ENCODE measurements at places on chromosomes 11 and 22.

- DNase-seq = no peak
Measured at GRCh38 chr22:35476341-35476740, 64.3 kb upstream of the RASD2 start.

DNA sequence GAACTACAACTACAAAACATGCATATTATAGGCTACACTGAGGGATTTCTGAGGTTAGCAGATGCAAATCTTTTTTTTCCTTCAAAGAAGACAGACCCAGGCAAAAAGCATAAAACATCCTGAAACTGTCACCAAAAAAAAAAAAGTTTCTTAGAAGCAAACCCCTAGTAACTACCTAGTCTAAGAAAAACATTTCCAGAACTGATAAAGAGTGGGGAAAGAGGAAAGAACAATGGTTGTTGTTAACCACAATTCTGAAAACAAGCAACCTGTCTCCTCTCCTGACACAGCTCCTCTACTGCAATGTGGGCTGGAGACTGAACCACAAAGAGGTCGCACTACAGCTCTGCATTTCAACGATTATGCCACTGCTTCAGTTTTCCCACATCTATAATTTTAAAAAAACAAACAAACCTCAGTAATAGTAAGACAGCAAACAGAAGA is 15.0 kb downstream of the DENND5A start:
- no peak for DNase-seq

DNA sequence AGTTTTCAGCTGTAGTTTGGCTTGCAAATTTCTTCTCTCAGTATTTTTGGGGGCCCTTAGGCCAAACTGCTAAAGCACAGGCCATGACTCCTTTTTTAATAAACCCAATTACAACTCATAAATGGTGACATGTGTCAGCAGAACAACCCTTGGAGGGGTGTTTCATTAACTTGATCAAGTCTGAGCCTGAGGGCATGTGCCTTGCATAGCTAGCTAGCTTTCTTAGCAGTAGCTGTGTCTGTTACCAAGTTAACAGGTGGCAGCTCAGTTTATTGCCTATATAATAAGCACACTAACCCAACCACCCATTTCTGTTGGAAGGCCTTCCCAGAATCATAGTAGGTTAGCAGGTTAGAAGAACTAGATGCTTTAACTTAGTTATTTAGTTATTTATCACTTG is 950.3 kb upstream of the CCDC90B start:
- no peak for DNase-seq

GRCh38 chr22:26970809-26971394 is 313.5 kb downstream of the MIAT start:
- DNase-seq = no peak

GRCh38 chr11:71996946-71997345 is 1.8 kb upstream of the IL18BP start:
- no peak for DNase-seq

GRCh38 chr22:25368271-25368670 is 148.8 kb downstream of the CRYBB2 start:
- DNase-seq = no peak

GRCh38 chr11:64007160-64007628 is 21.0 kb downstream of the OTUB1 start:
- DNase-seq = no peak

- no peak for DNase-seq
Measured at GRCh38 chr11:27717801-27718229, 17.6 kb upstream of the BDNF start.

DNA sequence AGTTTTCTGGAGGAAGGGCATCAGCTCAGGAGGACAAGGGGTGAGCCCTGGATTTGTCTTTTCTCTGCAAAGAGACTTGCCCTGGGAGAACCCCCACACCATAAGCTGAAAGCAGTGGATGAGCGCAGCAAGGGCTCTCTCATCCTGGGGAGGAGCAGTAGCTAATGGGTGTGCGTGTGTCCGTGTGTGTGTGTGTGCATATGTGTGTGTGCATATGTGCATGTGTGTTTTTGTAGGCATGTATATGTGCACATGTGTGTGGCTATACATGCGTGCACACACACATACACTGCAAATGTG is 45.3 kb downstream of the SMIM38 start:
- DNase-seq = no peak

DNA sequence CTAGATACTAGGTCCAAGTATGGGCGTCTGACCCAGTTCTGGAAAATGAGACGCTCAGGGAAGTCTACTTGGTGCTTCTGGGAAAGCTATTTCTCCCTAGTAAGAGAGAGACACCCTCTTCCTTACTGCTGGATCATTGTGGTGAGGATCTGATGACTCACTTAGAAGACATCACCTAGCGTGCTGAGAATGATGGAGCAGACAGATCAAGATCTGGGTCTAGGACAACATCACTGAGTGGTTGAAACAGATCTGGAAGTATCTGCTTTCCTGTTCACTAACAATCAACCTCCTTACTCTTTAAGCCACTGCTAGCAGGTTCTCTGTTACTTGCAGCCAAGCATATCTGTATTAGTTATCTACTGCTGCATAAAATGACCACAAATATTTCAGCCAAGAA is 38.3 kb upstream of the HMGXB4 start:
- no peak for DNase-seq

GRCh38 chr11:46295312-46296058 is 18.0 kb downstream of the CREB3L1 start:
- peak; percentile 64 for DNase-seq

- DNase-seq = no peak
Measured at GRCh38 chr11:105867742-105868141, 154.3 kb downstream of the MSANTD4 start.

GRCh38 chr11:96101146-96101545 is 177.2 kb upstream of the MTMR2 start:
- DNase-seq = no peak

DNA sequence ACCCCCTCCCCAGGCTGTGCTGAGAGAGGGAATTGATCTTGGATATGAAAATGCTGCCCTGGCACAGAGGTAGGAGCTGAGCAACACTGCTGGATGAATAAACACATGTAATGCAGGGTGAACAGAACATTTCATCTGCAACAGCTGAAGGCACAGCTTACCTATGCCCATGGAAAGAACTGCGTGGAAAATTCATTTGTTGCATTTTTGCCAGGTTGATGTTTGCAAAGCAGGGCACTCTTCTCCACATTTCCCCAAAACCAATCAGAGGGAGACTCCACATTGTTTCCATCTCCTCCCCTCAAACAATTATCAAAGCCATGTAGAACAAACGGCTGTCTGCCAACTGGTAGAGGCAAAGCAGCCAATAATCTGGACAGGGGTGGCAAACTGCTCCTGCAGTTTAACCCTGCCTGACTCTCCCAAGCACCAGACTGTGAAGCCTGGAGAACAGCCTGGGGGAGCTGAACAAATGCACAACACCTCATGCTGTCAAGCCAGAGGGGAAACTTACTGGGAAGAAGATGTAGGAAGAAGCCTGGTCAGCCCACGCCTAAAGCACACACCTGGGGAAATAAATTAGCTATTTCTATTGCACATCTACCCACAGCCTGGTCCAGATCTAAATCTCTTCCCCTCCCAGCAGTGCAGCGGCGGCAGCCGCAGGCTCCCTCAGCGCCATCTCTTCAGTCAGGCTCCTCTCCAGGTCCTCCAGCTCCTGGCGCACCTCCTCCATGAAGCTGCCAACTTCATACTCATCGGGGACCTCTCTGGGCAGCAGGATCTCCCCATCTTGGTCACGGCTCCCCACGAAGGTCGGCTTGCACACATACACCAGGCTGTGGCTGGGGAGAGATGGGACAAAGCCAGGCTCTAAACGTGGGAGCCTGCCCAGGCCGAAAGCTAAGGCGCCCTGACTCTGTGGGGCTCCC is 44.3 kb downstream of the DKK3 start:
- no peak for DNase-seq

DNA sequence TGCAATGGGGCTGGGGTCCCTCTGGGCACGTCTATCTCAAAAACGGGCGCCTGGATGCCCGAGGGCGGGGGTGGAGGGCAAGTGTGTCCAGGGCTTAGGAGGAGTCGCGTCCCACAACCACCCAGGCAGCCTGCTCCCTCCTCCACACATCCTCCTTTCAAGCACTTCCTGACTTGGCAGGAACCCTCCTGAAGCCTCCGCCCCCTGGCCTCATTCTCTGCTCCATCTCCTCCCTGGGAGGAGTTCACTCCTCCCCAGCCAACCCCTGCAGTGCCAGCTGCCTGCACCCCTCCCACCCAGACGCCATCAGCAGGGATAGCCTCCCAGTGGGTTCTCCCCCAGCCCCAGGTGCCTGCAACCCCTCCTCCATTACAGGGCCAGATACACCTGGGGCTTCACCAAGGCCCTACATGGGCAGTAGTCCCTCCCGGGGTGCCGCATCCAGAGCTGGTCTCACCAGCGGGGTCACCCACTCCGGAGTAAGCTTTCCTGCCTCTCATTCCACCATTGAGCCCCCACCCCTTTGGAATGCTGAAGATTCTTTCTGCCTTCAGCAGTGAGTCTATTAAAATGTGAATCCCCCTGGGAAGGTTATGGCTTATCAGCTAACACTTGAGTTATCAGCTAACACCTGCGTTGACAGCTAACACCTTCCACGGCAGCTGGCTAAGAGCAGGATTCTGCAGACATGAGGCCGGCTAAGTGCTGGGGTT is 24.4 kb downstream of the RTN4R start:
- no peak for DNase-seq

DNA sequence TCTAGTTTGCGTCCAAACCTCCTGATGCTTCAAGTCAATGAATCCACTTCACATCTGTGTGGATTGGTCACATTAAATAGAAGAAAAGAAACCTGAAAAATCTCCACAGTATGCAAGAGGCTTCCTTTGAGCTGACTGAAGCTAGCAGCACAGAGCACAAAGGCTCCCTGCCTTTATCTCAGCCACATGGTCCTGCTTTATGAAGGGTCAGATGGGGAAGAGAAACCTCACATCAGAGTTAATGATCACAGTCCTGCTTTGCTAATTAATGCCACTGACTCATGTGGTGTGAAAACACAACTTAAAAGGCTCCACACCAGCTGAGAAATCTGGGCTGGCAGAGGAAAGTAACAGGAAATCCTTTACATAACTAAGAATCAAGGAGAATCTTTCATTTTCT is 1291.0 kb downstream of the LRRC4C start:
- DNase-seq = no peak

- no peak for DNase-seq
Measured at GRCh38 chr11:68150037-68150436, 28.8 kb upstream of the CHKA start.

DNA sequence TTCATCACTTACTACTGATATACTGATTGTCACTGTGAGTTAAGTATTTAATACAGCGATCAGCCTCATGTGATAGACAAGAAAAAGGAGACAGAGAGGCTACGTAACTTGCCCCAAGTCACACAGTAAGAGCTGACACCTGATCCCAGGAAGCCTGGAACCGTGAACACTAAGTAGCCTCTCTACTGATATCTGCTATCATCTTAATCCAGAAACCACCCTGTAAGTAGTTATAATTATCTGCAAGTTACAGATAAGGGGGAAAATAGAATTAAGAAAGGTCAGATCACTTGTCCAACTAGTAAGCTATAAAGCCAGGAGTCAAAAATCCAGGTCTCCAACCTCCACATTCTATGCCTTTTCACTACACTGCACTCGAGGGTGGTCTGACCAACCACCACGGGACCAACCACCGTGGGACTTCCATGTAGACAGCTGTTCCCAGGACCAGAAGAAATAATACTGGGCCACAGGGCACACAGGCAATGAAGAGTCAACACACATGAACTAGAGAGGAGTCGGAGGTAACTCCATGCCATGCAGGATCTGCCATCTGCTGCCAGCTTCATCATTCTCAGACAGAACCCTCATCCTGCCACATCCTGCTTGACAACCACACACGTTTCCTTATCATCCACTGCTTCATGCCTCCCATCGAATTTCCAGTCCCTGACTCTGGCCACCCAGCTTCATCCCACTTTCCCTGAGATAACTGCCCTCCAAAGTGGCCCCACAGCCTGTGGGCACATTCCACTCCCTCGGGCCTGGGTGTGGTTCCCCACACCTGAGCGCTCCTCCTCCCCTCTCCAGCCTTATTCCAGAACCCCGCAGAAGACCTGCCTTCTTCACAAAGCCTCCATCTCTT is 58.6 kb downstream of the MICAL3 start:
- DNase-seq = no peak

DNA sequence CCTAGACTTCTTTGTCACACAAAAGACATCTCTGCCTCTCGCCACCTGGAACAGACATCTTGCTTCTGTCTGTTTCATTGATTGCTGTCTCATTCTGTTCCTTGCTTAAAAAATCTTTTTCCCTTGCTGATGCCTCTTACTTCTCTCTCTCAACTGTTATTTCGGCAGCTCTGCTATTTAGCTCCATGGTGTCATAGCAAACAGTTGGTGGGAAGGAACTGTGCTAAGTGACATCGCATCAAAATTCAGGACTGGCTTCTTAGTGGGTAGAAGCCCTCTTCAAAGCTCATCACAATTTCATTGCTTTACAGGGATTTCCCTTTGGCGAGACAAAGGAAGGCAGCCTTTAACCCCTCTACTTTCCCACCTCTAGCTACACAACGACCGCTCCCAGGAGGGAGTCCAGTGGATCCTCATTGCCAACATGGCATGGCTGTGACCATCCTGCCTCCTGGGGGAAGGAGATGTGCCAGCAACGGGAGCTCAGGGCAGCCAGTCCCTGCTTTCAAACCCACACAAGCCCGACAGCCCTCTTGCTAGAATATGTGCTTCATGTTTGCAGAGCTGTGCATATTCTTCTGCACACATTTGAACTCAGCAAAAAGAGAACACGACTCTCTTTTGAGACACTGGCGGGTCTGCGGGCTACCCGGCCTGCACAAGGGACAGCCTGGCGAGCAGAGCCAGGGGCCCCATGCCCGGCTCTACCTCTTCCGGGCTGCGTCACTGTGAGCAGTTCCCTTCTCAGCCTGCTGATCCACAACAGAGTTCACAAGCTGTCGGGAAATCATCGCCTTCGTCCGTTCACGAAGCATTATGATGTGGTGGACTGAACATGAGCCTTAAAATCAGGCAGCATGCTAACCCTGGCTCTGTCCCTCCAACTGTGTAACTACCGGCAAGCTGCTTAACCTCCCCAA is 51.1 kb upstream of the JAM3 start:
- DNase-seq = no peak

GRCh38 chr11:130063451-130063850 is 6.2 kb upstream of the APLP2 start:
- DNase-seq = no peak

DNA sequence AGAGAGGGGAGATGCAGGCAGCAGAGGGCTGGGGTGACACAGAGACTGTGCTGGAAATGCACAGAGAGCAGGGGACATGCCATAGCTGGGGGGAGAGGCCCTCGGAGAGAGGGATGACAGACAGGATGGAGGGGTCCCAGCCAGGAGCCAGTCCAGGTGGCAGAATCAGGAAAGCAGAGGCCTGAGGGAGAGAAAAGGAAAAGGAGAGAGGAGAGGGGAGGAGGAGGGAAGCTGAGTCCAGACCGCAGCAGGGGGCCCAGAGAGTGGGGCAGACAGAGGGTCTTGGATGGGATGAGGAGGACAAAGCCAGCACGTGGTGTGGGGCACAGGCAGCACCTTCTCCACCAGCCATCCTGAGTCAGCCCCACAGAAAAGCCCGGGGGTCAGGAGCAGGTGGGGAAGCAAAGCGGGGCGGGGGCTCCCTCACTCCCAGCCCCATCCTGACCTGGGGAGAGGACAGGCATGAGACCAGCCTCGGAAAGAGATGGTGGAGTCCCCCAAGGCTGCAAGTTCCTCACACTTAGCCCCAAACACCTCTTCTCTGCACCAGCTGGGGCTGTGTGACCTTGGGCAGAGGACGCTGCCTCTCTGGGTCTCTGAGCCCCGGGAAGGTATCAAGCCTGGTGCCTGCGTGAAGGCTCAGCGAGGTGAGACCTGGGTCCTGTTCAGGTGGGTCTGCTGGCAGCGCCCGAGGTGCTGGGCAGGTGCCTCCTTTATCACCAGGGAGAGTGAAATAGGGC is 48.0 kb downstream of the IGLL1 start:
- DNase-seq = no peak

GRCh38 chr11:94924171-94924572 is 49.2 kb downstream of the CWC15 start:
- DNase-seq = no peak

Measured in stimulated activated CD4-positive, alpha-beta T cell treated with anti-CD3 and anti-CD28 coated beads, Interleukin-15, amount 100 ng/mL, for 1 hour (primary cell).